ENCODE measurements at places on chromosomes 7 and 10. TPM values are rescaled to one million over a fixed set of nuclear protein-coding genes. Genes with fewer than 3 reads are reported as not detected.

SEMA3D gene
- total RNA-seq: not detected

NUTM2B gene
- 0.50 TPM for total RNA-seq

TUBB8 gene
- total RNA-seq: not detected

ICA1 gene
- 0.33 TPM for total RNA-seq

MRC1 gene
- 1.4 TPM for total RNA-seq

PPP1R17 gene
- not detected for total RNA-seq

CNTNAP2 gene
- total RNA-seq: not detected

SEC61A2 gene
- 13.6 TPM for total RNA-seq

CHST3 gene
- total RNA-seq: 0.07 TPM

DNA sequence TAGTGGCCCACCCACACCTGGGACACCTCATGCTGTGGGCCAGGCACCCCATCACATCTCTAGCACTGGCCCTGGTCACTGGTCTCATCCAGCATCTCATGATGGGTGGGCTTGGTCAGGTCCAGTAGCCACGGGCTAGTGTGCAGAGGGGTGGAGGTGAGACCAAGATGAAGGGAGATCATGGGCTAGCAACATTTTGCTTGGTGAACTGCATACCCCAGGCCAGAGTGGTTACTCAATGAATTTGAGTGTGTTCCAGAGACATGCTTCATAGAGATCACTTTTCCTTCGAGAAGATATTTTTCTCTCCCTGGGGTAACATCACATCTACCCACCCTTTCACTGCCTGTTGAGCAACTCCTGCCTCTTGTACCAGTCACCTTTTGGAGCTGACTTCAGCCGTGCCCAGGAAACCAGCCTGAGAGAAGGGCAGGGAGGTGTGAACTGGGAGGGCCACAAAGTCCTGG lies 44.2 kb downstream of the MINDY4 start:
- DNase-seq: no peak

GRCh38 chr10:13023754-13024153 lies 22.2 kb upstream of the CCDC3 start:
- DNase-seq: no peak

GRCh38 chr10:52635651-52636050 lies 136.9 kb downstream of the MBL2 start:
- no peak for DNase-seq

- no peak for DNase-seq
Measured at GRCh38 chr10:34811968-34812514, 3.1 kb downstream of the PARD3 start.

DNA sequence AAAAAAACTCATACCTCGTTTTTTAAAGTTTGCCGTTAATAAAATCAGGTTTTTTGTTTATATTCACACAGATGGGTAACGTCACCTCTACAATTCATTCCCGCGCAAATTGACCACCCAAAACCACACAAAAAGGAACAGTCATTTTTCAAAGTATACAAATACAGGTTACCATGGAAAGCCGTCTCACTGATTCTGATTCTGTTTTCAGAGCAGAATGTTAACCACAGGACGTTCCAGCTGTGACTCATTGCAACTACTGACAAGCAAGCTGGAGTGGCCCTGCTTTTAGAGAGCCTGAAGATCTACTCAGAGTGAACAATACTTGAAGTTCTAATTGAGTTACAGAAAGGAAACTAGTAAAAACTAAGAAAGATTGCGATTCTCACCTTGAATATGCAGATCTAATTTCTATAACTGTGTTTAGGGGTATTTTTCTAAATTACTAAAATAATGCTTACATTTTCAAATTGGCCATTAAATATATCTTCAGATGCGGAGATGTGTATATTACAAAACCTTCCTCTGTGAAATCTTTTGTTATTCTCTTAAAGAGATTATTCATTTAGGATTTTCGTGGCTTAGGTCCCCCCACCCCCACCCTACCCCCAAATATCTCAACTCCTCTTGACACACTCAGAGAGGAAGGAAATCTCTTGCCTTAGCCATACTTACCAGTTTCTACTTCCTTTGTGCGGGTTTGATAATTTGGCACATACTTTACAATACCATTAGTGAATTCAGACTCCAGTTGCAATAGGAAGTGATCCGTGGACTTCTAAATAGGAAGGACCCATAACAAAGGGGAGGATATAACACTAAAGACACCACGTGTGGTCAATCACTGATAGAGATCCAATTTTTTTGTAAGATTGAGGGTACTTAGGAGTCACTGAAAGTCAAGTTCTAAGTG lies 106.0 kb downstream of the CUBN start:
- DNase-seq: peak; percentile 60

DNA sequence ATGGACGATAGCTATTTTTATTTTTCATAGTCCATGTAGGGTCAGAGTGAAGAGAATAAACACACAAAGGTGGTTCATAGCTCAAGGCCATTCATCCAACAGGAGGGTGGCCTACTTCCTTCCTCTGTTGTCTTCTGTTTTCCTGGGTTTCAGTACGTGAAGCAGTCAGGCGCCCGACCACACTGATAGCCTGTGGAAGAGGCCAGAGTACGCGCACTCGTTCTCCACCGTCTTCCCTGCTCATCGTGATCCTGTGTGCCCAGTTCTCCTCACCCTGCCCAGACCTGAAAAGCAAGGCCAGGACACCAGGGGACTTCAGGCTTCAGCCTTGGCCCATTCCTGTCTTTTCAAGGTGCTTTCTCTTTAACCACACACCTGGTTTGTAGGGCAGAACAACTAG lies 134.7 kb downstream of the GLCCI1 start:
- no peak for DNase-seq

GRCh38 chr7:41994746-41995110 lies 242.3 kb downstream of the GLI3 start:
- DNase-seq: no peak

- DNase-seq: no peak
Measured at GRCh38 chr7:155136619-155137243, 66.6 kb downstream of the HTR5A start.

- DNase-seq: no peak
Measured at GRCh38 chr7:108307595-108307994, 148.6 kb downstream of the NRCAM start.

DNA sequence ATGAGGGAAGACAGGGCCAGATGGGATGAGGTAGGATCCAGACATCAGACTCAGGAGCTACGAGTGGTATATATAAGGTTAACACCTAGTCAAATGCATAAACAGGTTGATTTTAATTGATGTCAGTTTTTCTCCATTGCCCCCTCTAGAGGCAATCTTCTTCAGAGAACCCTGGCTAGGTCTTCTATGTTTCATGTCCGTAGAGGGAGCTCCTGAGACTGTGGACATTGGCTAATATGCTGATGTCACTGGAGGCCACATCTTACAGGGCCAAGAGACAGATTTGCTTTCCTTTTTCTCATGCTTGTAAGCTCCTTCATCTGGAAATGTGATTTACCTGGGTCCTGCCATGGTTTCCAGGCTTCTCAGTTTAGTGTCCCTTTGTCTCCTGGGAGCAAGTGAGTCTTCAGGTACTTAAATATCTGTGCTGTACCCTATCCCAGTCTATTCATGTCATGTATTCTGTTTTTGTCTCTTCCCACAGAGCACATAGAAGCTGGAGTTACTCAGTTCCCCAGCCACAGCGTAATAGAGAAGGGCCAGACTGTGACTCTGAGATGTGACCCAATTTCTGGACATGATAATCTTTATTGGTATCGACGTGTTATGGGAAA lies 161.6 kb upstream of the PRSS1 start:
- peak; percentile 33 for DNase-seq

DNA sequence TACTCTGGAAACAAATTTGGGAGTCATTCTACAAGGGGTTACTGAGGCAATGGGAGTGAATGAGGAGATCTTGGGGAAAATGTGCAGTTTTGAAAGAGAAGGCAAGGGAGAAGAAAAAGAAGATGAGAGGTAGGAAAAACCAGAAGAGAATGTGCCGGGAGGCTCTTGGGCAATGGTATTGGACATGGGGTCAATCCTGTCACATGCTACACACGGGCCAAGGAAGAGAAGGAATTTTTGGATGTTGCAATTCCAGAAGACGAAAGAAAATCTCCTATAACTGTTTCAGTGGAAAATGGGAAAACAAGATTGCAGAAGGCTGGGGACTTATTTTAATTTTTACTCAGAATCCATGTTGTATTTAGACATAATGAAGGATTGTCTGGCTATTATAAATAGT lies 615.0 kb downstream of the PHTF2 start:
- no peak for DNase-seq

- DNase-seq: no peak
Measured at GRCh38 chr7:26508917-26509316, 217.3 kb downstream of the SNX10 start.

- no peak for DNase-seq
Measured at GRCh38 chr10:3516234-3516922, 268.6 kb downstream of the KLF6 start.

- DNase-seq: no peak
Measured at GRCh38 chr7:146741911-146742310, 625.3 kb downstream of the CNTNAP2 start.

DNA sequence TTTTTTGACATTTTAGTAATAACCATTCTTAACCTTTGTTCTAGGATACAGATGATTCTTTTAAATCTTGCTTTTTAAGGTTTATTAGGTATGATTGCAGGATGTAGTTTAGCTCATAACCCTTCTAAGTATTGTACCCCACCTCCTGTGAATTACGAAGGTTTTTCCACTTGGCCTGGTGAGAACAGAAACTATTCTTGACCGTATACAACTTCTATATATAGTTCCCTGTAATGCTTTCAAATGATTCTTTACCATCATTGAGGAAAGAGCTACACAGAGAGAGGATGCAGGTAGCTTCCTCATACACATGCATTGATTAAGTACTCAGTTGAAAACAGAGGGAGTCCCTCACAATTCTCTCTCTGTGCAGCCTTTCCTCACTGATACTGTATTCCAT lies 86.3 kb downstream of the PALS2 start:
- no peak for DNase-seq

- DNase-seq: no peak
Measured at GRCh38 chr10:93459466-93459865, 22.7 kb downstream of the MYOF start.

DNA sequence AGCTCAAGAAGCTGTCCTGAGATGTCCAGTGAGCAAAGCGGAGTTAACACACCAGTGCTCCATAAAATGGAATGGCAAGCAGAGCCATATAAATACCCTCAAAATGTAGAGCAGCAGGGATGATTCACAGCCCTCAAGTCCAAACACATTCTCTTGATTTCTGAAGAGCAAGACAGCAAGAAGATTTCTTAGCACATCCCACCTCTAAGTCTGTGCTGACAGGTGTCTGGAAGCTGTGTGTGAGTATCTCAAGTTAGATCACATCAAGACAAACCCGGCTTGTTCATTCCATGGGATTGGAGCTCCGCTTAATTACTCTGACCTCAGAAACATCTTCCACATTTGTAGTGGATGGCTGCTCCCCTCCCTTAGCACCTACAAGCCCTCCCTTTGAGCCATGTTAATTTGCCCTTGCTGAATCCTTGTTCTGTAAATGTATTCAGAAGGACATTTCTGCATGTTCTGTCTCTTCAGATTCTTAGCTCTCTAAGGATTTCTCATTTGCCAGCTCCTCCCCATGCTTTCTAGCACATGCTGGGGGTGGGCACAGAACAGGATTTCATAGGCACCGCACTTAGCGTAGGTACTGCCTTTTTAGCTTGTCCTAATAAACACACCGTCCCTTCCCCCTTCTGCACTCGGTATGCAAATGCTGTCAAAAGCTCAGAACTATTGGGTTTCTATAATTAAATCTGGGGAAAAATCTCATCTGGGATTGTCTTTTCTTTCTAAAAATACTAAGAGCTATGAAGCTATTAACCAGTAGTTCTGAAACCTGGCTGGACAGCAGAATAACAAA lies 112.7 kb downstream of the CPXM2 start:
- no peak for DNase-seq

GRCh38 chr10:3750006-3750816 lies 34.8 kb downstream of the KLF6 start:
- DNase-seq: no peak

DNA sequence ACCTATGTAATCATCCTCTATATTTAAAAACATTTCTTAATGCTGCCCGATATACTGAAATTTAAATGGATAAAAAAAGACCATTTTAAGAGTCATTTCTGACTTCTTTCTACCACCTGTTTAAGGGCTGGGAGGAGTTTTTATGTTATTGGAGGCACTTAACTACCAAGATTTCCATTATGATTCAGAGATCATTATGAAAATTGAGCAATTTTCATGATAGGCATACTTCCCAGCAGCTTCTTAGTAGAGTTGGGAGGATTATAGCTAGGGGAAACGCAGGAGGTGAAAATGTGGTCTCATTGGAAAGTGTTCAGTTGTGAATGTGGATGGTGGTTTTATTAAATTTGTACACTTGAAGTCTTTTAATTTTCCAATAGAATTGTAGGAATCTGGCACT lies 28.4 kb upstream of the FAM204A start:
- DNase-seq: no peak

DNA sequence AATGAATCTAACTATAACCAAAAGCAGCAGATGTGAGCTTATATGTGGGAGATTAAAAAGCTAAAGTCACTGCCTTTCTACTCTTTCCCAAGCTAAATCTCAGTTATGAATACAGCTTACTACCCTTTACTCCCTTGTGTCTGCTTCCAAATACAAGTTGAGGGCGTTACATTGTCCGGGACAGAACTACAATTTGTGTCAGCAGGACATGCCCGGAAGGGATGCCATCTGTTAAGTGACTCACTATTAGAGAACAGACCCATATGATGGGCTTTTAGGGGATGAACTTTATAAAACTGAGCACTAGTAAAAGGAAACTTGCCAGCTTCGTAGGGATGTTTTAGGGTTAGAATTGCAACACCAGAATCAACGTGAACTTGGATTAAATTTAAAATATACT lies 299.7 kb upstream of the CSTF2T start:
- no peak for DNase-seq

GRCh38 chr7:50211130-50212015 lies 93.1 kb upstream of the IKZF1 start:
- no peak for DNase-seq

- no peak for DNase-seq
Measured at GRCh38 chr10:86170255-86171108, 196.1 kb downstream of the GRID1 start.

DNA sequence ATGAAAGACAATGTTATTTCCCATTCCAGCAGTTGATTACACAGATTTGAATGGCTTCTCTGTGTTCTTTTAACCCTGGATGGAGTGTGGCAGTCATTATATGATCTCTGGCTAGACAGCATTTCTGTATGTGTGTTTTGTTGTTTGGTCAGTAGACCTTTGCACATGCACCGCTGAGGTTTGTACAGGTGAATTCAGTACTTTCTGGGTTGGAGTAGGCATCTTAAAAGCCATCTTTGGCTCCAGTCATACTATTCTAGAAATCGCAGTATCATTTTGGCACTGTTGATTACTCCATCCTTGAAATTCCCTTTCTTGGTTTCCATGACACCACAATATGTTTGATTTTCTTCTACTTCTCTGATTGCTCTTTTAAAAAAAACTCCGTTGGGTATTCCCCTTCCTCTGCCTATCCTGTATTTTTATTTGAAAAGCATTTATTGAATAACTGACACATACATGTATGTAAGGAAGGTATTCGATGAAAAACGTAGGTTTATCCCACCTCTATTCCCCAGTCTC lies 29.9 kb downstream of the TAS2R41 start:
- DNase-seq: no peak
